DMS79 treated with DMSO at 0.1 percent for 48 hours (cell line): ENCODE measurements at places on chromosomes 6 and 20.

DNA sequence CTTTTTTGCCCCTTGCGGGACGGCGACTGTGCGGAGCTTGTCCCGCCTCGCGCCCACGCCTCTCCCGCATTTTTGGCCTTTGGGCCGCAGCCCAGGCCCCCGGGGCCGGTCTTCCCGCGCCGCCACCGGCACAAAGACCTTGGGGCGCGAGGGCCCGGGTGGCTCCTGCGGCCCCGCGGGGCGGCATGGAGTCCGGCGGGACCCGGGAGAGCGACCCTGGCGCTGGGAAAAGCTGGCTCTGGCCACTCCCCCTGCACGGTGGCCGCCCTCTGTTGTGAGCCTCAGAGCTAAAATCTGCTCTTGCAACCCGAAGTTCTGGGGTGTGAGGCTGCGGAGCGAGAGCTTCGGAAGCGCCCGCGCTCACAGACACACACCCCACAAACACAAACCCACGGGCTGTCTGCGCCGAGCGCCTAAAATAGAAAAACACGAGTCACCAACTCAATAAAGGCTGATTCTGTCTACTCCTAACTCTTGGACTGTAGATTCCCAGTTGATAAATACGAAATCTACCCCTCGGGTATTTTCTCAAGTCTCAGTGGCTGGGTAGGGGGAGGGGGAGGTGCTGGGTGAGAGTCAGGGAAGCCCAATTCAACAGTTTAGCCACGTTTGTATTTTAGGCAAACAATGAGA lies 496 bp upstream of the BEND3 start:
- peak; percentile 82 for DNase-seq

- DNase-seq = no peak
Observed at GRCh38 chr6:31075528-31075927, 36.8 kb downstream of the C6orf15 start.

GRCh38 chr6:63303476-63303875 lies 16.3 kb downstream of the LGSN start:
- DNase-seq = no peak

GRCh38 chr6:41503827-41504465 lies 42.2 kb upstream of the FOXP4 start:
- DNase-seq = peak; percentile 26

GRCh38 chr6:101393829-101394251 lies 332 bp downstream of the GRIK2 start:
- no peak for DNase-seq

GRCh38 chr6:21327326-21328112 lies 266.0 kb upstream of the SOX4 start:
- no peak for DNase-seq

GRCh38 chr6:43739642-43740091 lies 30.3 kb upstream of the VEGFA start:
- no peak for DNase-seq

DNA sequence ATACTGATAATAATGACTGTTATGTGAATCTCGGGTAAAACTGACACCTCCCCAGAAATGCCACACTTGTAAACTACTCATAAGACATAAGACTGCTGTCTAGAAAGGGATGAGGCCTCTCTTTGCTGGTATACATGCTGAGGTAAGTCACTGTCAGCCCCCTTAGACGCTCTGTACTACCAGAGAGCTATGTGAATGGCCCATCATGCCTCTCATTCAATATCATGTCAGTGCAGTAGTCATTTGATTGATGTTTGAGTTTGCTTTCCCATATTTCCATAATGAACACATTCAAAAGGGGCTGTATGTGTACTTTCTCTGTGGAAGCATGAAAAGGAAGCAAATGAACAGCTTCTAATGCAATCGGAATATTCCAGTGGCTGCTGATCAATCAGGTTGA lies 119.4 kb upstream of the AGPAT4 start:
- DNase-seq = no peak

GRCh38 chr6:122833021-122833491 lies 44.0 kb downstream of the SMPDL3A start:
- DNase-seq = no peak

- DNase-seq = no peak
Observed at GRCh38 chr6:137968455-137968804, 101.4 kb downstream of the TNFAIP3 start.

DNA sequence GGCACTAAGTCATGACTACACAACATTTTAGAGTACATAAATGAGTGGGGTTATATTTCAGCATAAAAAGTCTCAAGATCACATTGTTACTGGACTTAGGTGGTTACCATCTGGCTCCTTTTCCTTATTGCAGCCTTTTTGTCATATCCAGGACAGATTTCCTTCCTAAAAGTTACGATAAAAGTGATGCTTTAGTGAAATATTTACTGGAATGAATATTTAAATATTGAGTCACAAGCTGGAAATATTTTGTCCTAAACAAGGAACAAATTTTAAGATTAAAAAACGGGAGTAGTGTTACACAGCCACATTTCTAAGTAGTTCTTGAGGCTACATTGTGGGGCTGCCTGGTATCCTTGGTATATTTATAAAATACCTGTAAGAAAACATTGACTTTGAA lies 52.2 kb downstream of the CDC40 start:
- no peak for DNase-seq

DNA sequence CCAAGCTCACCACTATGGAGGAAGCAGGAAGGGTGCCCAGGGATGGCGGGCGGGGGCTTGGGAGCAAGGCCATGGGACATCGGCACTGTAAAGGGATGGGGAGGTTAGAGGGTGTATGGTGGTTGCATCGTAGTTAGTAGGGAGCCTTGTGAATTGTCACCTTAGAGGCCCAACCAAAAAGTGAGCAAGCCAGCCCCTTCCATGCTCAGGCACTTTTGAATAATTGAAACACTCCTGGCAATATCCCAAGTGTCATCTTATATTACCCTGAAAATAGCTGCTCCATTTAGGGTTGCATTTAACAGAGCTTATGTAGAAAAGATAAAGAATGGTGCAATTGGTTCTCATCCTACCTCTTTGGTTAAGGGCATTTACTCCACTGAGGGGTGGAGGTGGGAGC lies 169.2 kb downstream of the SAMD5 start:
- DNase-seq = no peak

GRCh38 chr20:24086121-24086520 lies 97.5 kb upstream of the GGTLC1 start:
- DNase-seq = no peak

DNA sequence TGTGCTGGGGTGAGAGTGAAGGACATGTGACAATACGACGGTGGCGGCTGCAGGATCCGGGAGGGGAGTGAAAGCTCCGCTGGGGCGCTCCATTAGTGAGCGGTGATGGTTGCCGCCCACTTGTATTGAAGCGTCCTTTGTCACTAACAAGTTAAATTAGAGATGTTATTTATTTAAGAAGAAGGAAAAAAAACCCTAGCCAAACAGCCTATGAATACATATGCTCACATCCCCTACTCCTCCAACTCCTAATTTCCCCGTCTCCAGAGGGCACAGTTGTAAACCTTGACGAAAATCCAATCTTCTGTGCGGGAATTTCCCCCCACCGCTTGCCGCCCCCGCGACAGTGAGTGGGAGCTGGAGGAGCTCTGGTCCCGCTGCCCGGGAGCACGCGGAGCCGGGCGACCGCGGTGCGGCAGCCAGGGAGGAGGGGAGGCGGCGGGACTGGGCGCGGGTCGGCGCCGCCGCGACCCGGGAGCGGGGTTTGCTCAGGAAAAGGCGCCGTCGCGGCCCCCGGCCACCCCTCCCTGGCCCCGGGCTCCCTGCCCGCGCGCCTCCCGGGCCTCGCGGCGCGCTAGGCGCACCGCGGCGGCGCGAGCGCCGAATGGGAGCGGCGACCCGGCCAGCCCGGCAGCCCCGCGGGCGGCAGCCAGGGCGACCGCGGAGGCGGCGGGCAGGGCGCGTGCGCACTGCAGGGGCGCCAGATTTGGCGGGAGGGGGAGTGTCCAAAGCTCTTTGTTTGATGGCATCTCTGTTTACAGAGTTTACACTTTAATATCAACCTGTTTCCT lies at the start of gene MYB:
Gene MYB (plus strand): TSS at position 767 of the 791 bp plus-strand sequence. CDS start 206 bp downstream, outside the sequence.
- peak; percentile 81 for DNase-seq

- no peak for DNase-seq
Observed at GRCh38 chr6:2687456-2687855, 63.3 kb downstream of the MYLK4 start.

DNA sequence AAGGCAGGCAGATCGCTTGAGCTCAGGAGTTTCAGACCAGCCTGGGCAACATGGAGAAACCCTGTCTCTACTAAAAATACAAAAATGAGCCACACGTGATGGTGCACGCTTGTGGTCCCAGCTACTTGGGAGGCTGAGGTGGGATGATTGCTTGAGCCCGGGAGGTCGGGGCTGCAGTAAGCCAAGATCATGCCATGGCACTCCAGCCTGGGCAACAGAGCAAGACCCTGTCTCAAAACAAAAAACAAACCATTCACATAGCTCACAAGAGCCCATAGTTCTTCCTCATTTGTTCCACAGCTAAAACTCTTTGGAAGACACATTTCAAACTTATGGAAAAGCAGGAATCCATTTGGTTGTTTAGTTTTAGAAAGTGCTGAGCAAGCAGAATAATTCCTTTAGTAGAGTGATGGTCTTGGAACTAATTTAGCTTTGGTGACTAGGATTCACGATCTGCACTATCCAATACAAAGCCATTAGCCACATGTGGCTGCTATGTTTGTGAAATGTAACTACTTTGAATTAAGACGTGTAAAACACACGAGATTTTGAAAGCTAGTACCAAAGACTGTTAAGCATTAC lies 4.1 kb downstream of the ZNFX1 start:
- DNase-seq = no peak

DNA sequence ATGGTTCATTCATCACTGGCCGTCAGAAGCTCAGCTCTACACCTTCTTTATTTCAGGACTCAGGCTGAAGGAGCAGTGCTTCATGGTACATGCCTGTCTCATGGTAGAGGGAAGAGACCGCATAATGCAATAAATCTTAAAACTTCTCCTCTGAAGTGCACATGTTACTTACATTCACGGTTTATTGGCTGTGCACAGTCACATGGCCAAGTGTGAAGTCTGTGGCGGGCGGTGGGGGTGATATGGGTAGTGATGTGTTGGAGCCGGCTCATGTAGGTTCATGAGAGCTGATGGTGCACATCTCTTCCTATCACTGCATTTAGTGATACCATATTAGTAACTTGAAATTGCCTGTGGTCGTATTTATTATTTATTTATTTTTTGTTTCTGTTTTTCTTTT lies 102.9 kb downstream of the CTNNBL1 start:
- no peak for DNase-seq
